ENCODE measurements at places on chromosomes 6 and 20.

DNA sequence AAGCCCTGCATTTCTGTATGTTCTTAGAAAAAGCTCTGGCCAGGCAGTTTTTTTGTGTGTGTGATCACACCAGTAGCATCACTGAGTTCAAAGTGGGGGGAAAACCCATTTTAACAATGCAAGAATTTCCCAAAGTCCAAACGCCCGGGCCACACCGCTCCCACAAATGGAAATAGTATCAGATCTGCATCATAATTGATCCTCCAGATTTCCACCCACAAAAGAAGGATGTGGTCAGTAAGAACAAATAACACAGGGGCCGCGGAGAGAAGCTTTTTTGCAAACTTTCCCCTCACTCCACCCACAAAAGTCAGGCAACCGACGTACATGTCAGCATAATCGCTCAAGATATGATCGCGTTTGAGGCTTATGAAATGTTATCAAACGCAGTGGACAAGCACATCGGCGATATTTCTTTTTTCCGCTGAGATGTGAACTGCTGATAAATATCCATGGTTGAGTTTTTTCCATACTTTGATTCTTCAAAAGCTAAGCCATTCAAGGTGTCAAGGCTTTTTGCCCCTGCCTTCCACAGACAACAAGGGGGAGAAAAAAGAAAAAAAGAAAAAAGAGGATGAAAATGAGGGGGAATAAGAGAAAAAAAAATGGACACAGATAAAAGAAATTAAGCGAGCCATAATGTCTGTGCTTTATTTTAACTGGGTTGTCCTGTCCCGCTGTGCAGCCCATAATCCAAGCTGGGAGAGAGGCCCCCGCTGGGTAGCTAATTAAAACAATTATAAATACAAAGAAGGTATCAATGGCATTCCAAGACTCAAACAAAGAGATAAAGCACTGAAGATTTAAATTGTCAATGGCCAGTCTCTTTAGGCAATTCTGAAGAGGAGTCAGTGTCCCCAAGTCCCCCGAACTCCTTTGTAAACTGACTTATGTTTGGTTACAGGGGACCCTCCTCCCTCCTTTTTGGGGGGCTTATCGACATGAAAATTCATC is 143.5 kb downstream of the ZFP64 start:
- peak; percentile 35 for DNase-seq

DNA sequence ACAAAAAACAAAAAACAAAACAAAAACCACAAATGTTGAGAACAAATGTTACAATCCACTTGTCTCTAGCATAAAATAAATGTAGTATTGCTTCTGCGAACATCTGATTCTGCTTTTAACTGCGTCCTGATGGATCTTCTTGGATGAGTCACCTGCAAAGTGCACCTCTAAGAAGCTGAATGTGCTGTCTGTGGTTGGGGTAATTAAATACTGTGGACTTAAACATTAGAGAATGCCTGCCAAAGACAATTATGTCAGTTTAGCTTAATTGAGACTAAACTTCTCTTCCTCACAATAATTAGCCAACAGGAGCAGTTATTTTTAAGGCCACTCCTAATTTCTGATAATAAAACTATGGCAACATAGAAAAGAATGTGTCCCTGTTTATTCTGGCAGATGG is 253.4 kb downstream of the PHACTR1 start:
- no peak for DNase-seq

- no peak for DNase-seq
Measured at GRCh38 chr6:149567945-149568585, 1.9 kb downstream of the GINM1 start.

DNA sequence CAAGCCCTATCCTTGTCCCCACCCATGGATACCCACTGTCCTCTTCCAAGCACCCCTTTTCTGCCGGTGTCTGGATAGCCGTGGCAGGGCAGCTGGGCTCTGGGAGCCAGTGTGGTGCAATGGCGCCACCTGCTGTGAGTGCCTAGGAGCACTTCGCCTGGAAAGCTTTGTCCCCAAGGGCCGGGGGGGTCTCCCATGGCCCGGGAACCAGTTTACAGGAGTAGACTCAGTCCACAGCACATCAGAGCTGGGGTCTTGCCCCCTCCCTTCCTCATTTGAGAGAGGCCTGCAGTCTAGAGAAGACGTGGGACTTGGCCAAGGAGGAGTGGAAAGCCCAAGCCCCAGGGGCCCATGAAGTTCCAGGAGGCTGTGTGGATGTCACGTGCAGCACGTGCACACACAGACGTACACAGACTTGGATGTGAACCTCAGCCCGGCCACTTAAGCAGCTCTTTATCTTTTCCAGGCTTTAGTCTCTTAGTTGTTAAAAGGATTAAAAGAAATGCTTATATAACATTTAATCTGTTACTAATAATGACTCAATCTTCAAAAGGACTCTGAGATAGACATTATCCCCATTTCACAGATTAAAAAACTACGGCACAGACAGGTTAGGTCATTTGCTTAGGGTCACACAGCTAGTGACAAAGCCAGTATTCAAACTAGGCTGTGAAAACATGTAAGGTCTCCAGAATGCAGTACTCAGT is 40.9 kb upstream of the CDH22 start:
- peak; percentile 53 for DNase-seq

- DNase-seq: no peak
Measured at GRCh38 chr6:13438126-13438525, 49.3 kb downstream of the GFOD1 start.

DNA sequence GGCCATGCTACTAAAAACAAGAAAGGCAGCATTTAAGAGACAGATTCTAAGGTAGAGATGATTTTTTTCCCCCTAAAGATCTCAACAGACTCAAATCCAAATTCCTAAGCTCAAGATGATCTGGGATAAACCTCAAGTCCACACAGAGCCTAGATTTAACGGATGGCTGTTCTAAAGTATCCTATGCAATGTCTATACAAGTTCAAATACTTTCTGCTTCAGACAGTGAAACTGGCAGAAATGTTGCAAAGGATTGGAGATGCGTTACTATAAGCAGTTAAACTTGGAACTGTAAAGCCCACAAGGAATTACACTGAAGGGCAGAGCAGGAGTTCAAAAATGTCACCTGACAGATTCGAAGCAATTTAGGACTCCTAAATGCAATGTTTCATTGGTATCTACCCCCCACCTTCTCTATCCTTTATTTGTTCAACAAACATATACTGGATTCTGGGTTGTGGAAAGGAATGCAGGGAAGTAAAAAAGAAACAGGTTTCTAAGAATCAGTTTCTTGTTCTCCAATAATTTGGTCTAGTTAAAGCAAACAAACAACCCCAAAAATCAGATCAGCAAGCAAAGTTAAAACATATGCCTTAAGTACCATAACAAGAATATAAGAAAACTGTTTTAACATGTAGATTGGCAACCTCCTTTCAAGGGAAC is 1.6 kb downstream of the DNAAF9 start:
- no peak for DNase-seq
